Fibroblast of skin of right biceps (primary cell): ENCODE measurements at places on chromosomes 5 and 9.

DNA sequence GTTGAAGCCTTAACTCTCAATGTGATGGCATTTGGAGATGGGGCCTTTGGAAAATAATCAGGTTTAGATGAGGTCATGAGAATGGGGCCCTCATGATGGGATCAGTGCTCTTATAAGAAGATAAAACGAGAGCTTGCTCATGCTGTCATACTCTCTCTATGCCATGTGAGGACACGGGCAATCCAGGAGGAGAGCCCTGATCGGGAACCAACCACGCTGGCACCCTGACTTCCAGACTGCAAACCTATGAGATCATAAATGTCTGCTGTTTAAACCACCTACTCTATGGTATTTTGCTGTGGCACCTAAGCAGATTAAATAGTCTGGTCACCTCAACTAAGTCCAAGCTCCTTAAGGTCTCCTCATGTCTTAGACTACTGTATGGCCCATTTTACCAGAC, 10.0 kb downstream of the HMGCS1 start:
- no peak for DNase-seq

DNA sequence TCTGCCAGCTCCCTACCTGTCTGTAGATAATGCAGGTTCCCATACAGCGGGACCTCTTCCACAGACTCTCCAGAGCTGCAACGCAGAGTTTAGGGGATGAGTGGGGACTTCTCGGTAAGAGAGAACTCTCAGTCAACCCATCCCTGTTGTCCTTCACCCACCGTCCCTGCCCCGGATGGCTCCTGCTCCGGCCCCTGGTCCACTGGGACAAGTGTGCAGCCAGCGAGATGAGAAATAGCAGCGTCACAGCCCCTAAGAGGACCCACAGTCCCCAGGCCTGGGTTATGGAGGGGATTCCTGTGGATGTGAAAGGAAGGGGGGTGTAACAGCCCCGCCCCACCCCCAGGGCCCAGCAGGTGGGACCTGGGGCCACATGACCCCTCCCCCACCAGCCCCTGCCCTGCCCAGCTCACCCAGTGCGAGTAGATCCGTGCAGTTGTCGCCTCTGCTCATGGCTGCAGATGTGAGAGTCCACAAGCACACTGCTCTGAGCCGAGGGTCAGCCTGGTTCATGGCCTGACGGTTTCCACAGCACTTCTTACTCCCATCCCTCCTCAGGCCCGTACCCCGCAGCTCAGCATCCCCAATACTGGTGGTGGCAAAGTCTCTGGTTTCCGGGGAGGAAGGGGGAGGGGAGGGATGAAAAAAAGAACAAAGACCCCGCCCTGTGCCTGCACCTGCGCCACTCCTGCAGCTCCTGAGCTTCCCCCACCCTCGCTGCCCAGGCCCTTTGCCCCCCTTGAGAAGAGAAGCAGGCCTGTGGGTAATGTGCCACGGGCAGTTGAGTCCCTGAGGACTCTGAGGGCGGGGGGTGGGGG, at the start of gene SIT1:
SIT1 (minus strand) TSS at position 591 of the 818 bp plus-strand sequence; CDS start at position 513, 78 bp downstream.
- DNase-seq = no peak

GRCh38 chr5:63164838-63165535, 586.4 kb downstream of the LRRC70 start:
- DNase-seq = no peak

GRCh38 chr5:111043712-111044506, 27.6 kb upstream of the TSLP start:
- peak; percentile 50 for DNase-seq

DNA sequence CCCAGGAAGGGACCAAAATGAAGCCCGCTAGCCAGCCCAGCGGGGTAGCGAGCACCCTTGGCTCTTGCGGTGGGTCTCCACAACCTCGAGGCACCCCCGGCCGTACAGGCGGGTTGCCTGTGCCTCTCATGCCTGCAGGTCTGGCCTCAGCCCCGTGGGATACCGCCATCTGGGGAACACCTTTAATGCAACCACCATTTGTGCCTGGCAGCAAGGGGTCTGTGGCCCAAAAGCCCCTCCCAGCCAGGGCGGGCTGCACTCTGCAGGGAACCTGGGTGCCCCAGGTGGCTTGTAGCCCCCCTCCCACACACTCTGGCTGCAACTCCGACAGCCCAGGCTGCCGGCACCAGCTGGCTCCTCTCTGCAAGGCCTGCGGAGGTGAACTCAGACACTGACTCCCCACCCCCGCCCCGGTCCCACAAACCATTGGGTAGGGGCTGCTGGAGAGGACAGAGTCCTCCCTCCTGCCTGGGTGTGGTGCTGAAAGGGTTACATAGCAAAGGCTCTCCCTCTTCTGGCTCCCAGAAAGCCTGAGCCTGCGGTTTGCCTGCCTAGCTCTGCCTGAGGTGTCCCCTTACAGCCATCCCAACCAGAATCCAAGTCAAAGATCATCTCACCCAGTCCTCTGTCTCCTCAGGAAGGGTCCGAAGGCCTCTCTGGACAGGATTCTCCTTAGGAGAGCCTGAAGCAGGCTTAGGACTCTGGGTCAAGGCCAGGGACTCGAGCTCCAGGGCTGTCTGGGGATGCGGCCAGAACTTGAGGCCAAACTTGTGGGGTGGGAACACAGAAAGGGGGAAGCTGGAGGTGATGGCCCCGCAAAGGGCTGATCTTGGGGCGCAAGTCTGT, 109.4 kb downstream of the PSD2 start:
- no peak for DNase-seq

- DNase-seq = no peak
Observed at GRCh38 chr9:36976371-36977030, 57.6 kb downstream of the PAX5 start.

GRCh38 chr5:175094461-175094860, 349.5 kb downstream of the DRD1 start:
- DNase-seq = no peak

DNA sequence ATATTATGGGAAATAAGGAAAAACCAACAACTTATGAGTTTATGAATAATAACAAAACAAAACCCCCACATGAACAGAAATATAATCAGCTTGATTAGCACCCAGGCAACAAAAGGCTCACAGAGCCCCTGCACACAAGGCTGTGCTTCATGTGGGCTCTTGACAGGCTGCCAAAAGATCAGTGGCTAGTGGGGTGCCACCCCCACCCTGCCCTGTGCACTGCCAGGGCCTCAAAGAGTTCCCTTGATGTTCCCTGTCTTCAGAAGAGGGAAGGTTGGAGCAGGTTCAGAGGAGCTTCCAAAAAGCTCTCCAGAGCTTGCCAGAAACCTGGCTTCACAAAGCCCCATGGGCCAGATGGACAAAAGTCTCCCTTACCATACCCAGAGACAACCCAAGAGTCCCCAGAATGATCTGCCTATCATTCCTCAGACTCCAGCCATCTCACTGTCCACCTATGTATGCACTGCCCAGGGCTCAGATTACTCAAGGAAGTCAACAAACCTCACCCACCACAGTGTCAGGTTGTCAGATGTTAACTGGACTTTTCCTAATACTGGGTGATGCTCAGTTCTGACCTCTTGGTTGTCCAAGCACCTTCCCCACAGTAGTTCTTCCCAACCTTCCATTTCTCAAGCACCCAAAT, 87.5 kb downstream of the SIL1 start:
- DNase-seq = no peak

GRCh38 chr5:124752854-124753720, 6.6 kb upstream of the ZNF608 start:
- no peak for DNase-seq

DNA sequence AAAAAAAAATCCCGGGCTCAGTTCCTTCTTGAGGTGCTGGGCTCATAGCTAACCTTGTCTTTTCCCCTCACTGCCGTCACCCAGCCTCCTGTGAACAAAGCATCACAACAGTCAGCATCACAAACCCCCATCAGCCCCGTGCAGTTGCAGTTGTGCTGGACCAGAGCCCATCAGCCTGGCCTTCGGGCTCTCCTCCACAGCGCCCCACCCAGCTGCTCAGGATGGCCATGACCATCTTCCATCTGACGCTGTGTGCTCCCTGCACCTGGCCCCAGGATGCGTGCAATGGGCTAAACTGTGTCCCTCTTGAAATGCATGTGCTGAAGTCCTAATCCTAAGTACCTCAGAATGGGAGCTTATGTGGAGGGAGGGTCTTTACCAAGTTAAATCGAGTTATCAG, 48.1 kb downstream of the NSUN2 start:
- no peak for DNase-seq
